ENCODE measurements at places on chromosomes 16 and 17. TPM values are rescaled to one million over a fixed set of nuclear protein-coding genes. Genes with fewer than 3 reads are reported as not detected.

The HIGD1B gene
- polyA plus RNA-seq, result 3.6 TPM

The CDRT15 gene
- 0.75 TPM for polyA plus RNA-seq

The SCGB1C2 gene
- not detected for polyA plus RNA-seq

The CCL2 gene
- polyA plus RNA-seq, result 76.1 TPM

Data from muscle of leg (tissue), 16 donors.